ENCODE measurements at places on chromosomes 6 and 20.
A peak's percentile ranks its signal among the peaks of the same experiment; 100 is the strongest.

DNA sequence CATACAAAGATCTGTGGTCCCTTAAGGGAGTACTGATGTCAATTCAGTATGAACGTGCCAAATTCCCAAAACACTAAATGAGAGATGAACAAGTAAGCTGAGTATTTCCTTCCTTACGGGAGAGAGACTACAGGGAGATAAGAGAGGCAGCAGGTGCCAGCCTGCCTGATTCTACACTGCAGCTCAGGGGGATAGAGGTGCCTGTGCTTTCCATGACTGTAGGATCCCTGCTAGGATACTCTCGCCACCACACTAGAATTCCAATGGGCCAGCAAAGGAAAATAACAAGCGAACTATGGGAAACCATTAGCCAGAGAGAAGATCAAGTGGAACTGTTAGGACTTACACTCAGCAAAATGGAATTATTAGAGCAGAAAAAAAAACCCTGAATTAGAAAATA lies 198.5 kb upstream of the BTBD3 start:
- DNase-seq, result no peak

GRCh38 chr6:148765898-148766808 lies 19.3 kb downstream of the UST start:
- no peak for DNase-seq

DNA sequence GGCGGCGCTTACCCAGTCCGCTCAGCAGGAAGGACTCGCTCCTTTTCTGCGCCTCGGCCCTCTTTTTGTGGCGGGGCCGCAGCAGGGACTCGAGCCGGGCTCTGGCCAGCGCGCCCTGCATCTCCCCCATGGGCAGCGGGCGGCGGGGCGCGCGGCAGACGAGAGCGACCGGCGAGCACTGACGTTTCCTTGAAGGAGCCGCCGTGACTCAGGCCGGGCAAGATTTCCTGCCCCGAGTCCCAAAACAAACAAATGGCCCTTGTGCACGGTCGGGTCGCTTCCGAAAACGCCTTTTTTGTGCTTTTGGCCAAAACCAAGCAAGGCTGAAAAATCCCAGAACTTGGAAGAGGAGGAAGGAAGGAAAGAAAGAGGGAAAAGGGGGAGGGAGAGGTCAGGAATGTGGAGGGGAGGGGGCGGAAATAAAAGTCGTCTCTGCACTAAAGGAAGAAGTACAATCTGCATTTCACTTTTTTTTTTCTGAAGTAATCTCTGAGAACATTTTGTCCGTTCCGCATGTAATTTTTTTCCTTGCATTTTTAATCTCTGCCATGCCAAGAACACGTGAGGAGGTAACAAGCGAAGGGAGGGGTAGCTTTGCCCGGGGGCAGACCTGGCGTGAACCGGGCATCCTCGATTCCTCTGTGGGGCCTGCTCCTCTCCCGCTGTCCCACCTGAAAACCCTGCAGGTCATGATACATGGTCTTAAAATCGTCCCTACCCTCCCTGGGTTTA lies 123.3 kb upstream of the SLC2A12 start:
- DNase-seq, result peak; percentile 36

DNA sequence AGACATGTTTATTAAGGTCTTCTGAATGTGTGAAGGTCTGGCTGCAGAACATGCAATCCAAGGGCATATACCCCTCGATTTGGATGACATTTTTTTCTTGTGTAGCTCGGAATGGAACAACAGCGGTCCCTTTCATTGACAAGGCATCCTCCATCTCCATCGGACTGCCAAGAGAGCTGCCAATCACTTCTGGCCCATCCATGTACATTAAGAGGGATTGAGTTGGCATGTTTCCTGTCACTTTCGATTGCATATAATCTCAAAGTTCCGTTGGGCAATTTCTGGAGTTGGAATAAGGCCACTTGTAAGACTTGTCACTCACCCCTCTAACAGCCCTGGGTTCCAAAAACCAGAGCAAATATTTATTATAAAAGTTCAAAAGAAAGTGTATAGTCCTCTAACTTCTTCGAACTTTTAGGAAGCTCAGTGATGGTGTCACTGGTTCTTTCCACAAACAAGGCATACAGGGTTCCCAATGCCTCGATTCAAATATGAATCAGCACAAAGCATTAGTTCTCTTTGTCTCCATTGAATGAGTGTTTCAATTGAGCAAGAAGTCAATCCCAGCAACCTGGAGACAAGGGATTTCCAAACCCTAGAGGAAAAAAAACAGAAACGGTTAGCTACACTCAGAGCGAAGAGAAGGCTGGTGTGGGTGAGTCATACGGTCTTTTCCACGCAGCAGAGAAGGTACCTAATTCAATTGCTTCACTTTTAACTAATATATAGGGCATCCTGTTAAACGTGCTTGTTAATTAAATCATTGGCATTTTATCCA lies 10.9 kb downstream of the ZNF217 start:
- peak; percentile 56 for DNase-seq

GRCh38 chr20:57245997-57246396 lies 20.4 kb downstream of the BMP7 start:
- DNase-seq, result no peak

GRCh38 chr6:111552241-111552744 lies 53.4 kb downstream of the TRAF3IP2 start:
- DNase-seq, result no peak

DNA sequence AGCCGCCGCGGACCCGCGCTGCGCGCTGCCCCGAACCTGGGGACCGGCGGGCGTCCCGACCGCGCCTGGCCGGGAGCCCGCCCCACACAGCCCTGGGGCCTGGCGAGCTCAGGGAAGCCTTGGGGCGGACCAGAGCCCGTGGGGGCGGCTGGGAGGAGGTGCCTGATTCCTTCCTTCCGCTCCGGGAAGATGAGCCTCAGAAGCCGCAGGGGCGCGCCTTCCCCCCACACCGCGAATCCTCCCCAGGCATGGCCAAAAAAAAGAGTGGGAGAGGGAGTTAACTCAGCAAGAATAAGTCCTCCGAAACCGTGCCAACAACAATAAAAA lies at the start of gene CBLN4:
Gene CBLN4 (minus strand): TSS at position 131 of the 327 bp plus-strand sequence. CDS start 1,348 bp downstream, outside the sequence.
- no peak for DNase-seq

GRCh38 chr6:111503660-111504059 lies 20.6 kb upstream of the REV3L start:
- DNase-seq, result no peak

DNA sequence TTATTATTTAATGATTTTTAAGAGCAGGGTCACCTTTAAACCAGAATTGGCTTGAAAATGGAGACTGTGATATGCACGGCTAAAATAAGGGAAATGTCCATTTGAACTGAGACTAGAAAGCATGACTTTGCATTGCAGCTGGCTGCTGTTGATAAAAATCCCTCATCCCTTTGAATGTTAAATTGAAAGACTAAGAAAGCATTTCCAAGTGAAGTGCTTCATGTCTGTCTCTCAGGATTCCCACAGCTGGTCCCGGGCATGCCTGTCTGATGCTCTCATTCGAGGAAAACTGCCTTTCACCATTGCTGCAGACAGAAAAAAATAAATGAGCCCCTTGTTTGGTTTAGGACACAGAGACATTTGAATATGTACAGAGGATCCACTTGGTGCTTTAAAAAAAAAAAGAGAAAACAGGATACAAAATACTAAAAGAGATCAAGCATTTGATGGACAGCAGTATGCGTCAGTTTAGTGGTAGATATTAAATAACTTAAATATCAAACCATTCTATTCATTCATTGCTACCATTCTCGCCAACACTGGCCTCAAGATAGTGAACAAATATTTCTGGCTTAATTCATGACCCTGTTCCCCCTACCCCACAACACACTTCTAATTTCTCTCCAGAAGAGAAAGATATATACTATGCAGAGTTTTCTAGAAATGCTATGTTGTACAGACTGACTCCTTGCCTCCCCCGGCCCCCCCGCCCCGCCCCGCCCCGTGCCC lies 55.0 kb downstream of the TBC1D7 start:
- DNase-seq, result no peak

GRCh38 chr6:34298941-34299340 lies 50.1 kb upstream of the SMIM29 start:
- DNase-seq, result no peak

DNA sequence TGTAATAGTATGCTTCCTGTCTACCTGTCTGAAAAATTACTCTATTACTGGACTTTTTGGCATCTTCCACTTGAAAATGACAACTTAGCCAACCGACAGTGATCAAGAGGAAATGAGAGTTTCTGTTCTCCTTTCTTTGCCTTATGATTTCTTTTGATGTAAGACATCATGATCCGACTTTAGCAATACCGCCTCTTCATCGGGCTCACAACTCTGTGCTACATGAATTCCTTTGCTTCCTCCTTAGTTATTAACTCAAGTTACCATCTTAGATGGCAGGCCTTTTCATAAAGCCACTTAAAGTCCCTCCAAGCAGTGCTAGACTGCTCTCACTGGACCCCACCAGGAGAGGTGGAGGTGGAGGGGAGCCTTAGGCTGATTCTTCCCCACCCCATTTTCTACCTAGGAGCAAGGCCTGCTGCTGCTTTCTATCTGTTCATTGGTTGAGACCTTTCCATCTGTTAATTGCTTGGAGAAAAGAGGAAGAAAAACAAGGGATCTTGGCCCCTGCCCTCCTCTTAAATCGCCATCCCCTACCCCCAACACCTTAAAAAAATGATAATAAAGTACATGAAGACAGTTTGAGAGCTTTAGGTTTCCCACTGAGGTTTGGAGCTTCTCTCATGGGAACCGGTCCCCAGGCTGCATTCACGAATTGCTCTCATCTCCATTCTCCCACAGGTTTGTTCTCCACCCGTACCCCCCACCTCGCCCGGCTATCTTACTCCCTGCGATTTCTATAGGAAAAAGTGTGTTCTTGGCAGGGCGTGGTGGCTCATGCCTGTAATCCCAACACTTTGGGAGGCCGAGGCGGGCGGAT lies 21.6 kb upstream of the MCM3 start:
- peak; percentile 18 for DNase-seq

DNA sequence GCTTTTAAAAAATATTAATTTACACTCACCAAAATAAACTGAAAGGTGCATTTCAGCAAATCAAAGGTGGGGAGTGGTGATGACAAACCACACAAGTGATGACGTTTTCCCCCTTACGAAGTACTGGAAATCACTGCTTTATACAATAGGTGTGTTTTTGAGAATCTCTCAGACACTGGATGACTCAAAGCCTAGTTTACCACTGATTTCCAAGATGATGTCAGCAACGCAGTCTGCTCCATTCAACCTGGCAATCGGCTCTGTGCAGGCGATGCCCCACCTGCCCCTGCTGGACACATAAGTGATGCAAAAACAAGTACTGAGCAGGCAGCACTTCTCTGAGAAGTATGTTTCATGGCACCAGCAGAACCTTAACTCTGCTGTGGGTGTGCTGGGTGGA lies 114.4 kb downstream of the SOD2 start:
- no peak for DNase-seq

DNA sequence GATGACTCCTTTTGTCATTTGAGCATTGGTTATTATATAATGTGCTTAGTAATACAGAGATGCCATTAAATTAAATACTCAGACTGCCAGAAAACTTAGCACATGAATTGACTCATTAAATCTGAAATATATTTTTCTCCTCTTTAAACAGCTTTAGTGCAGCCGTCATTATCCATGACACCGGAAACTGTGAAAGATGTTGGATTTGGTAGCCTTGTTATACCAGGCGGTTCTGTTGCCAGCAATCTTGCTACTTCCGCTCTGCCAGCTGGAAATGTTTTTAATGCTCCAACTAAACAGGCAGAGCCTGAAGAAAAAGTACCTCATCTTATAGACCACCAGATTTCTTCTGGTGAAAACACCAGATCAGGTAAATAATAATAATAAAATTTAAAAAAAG lies 97.6 kb downstream of the SCAF8 start:
- no peak for DNase-seq

DNA sequence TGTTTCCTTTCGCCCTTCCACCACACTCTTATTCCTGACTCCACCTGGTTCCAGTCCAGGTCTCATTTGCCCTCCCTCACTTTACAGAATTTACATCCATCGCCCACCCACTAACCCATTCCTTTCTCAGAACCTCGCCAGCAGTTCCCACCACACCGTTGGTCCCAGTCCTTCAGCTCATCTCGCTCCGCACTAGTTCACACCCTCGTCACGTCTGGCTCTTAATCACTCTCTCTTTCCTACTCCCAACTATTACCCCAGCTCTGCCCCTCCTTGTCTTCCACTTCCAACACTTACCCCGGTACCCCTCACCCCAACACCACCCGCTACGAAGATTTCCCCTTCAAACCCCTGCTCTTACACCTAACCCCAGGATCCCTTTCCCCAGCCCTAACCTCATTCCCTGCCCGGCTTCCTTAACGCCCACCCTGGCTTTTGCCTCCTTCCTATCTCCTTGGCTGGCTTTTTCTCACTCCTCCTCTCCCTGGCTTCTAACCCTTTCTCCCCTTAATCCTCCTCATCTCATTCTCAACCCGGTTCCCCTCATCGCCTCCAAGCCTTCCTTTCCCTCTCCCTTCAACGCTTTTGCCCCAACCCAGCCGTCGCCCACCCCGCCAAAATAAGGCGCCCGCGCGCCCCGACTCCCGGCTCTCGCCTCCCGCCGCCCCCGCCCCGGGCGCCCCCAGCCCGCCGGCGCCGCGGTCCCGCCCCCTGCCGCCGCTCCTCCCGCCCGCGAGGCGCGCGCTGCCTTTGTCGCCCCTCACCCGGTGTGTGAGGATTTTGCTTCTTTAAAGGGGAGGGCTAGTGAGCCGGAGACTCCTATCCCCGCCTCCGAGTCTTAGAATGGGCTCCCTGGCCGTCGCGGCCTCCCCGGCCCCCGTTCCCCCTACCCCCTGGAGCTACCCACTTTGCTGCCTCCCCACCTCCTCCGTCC lies 542 bp downstream of the USP49 start:
- DNase-seq, result no peak

- DNase-seq, result no peak
These were observed 52.8 kb upstream of the FILIP1 start for GRCh38 chr6:75546381-75546780.

DNA sequence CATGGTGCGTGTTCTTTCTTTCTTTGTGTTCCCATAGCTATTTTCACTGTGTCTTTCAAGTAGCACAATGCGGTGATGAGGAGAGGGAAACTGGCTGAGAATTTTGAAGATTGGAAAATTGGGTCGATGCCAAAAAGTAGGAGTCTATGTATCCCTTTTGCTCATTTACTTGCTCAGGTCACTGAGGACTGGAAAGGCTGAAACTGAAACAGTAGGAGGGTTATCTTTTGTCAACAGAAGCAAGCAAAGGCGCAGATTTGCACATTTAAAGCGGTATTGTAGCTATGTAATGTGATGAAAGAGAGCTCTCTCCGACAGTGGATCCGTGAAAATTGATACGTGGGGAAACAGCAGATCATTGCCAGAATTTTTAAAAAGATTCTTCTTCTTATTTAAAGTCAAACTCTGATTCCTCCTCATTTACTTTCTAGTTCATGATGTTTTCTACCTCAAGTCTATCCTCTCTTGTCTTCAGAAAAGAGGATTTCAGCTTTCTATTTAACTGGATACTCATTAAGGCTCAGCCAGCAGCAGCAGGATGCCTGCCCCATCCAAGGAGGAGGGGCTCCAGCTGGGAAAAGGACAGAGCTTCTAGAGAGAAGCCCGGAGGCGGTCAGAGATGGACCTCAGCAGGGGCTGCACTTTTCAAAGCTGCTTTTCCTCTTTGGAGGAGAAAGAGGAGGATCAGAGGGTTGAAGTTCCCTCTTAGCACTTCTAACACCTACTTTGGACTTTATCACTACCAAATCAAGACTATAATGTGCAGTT lies 15.9 kb upstream of the FYN start:
- DNase-seq, result no peak

- DNase-seq, result no peak
These were observed 34.0 kb downstream of the BMP5 start for GRCh38 chr6:55841341-55841740.

Measured in CD4-positive, alpha-beta T cell treated with Interleukin-6 at 100 ng/mL for 8 hours (primary cell).